ENCODE measurements at places on chromosomes 6 and 20.

DNA sequence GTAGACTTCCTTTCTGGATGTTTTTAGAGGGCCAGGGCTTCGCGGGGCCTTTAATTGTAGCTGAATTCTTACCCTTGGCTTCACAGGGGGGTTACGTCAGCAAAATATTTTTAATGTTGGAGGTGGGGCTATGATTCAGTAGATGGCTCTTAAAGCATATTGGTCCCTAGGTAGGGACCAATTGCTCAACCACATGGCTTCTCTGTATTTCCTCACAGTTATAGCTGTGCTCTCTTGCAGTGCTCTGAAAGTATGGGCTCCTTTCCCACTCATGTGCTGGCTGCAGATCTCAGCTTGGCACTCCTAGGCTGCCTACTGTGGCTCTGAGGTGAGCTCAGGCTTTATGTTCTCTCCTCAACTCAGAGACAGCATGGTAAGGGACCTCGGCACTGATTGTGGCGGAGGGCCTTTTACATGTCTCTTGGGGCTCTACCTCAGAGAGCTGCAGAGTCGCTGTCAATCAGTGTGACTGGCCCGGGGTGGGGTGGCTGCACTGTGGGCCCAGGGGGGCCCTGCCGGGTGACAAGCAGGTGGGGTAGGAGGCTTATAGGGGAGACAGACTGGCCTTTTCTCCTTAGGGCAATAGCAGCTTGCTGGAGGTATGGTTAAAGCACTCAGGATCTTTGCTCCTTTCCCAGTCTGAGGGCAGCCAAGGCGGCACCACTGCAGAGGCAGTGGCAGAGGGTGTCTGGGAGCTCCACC lies 318.0 kb downstream of the DOK5 start:
- DNase-seq = no peak

DNA sequence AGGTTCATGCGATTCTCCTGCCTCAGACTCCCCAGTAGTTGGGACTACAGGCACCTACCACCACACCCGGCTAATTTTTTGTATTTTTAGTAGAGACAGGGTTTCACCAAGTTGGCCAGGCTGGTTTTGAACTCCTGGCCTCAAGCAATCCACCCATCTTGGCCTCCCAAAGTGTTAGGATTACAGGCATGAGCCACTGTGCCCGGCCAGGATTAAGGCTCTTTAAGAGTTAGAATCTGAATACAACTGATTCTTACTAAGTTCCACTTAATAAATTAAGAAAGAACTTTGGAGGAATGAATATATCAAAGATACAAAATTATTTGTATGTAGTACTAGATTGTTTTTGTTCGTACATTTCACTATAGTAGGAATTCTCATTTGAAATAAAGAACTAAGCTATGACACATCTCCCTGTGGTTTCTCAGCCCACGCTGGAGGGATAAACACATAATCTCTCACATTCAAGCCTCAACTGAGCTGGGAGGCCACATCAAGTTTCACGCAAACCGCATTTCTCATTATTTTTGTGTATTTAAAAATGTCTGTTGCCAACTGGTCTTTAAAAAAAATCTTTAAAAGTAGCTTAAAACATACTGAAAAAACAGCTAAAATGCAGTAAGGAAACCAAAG lies 34.2 kb downstream of the DTNBP1 start:
- no peak for DNase-seq

DNA sequence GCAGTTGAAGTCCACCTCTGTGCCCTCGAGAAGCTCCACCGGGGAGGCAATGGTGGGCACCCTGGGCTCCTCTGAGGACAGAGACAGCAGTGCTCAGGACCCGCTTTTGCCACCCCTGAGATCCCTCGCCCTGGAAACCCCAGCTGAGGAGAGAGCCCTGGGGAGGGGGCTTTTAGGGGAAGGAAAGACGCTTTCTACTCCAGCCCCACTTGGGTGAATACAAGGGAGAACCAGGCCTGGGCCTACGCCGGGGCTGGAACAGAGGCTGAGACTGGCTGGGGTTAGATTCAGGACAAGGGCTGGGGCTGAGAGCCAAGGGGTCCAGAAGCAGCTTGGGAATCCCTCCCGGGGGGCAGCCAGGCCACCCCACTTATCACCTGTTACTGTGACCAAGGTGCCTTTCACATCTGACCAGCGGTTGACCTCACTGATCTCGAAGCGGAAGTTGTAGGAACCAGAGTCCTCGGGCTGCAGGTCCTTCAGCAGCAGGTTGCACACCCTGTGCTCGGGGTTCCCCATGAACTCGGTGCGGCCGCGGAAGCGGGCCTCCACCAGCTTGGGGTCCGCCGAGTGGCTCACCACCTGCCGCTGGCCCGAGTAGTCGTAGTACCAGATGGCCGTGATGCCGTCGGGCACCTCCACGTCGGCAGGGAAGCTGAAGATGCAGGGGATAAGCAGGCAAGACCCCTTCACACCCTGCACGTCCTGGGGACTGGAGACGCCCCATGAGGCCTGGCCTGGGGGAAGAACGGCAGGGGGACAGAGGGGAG lies 6.2 kb downstream of the SIGLEC1 start:
- DNase-seq = no peak

- no peak for DNase-seq
These were observed 142.7 kb upstream of the SLC35B3 start for GRCh38 chr6:8578006-8578405.

GRCh38 chr6:147935656-147936055 lies 407.0 kb upstream of the SASH1 start:
- DNase-seq = no peak

DNA sequence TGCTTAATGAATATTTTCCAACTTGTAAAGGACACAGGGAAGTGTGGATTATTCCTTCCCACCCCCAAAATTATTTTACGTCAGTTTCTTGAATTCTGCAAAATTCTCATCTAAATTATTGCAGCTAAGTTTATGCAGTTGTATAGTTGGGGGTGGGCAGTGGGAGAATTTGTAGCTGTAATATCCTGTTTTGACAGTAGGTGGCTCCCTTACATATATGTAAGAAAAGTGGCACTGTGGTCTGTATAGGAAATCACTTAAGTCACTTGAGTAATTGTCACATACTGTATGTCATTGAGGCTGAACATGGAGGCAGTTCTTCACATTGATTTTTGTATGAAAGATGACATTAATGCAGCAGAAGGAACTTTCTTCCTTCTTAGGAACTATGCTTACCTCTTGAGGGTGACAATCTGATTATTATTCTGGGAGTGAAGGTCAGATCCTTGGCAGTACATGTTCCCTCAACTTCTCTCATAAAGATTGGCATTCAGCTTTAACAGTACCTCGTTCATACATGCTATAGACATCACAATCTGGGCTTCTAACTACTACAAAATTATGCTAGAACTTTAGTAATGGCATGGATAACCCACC lies 14.6 kb upstream of the CFAP206 start:
- no peak for DNase-seq

DNA sequence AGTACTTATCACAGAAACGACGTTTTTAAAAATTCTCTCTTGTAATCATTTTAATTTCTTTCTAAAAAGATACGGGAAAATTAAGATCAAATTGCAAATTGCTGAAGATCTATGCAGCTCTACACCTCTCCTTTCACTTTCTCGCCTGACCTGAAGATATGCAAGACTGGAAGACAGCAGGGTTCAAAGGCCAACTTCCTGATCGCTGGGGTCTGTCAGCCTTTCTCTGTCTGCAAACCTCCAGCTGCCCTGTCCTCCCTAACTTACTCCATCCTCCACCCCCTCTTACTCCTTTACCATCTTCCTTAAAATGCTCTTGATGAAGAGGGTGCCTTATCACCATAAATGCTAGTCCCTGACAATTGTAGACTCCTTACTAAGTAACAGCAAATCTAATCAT lies 63.7 kb downstream of the POPDC3 start:
- DNase-seq = no peak

DNA sequence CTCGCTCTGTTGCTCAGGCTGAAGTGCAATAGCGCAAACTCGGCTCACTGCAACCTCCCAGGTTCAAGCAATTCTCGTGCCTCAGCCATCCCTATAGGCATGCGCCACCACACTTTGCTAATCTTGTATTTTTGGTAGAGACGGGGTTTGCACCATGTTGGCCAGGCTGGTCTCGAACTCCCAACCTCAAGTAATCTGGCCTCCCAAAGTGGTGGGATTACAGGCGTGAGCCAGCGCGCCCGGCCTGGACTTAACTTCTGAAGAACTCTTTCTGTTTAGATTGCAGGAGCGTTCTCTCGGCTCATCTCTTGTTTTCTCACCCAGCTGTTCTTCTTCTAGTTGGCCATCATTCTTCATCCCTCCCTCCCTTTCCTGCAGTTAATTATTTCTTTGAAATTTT lies 30.3 kb downstream of the GTF2H5 start:
- DNase-seq = no peak

GRCh38 chr20:31943052-31943471 lies 8.8 kb downstream of the PDRG1 start:
- DNase-seq = no peak

GRCh38 chr6:137313928-137314855 lies 95.0 kb upstream of the IFNGR1 start:
- DNase-seq = peak; percentile 78

DNA sequence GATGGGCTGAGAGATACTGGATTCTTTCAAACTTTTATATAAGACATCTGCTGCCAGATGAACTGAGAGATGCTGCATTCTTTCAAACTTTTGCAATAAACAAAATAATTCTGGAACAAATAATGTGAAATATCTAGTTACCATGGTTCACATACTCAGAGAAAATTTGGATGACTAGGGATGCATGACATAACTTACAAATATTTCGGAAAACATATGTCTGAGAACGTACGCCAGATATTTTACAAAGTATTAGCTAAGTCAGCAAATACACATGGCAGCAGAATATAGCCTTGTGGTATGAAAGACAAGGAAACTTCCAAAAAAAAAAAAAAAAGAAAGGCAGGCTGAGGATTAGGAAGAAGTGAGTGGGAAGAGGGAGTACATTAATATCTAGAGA lies 113.3 kb upstream of the TRAF3IP2 start:
- no peak for DNase-seq
